ENCODE measurements at places on chromosomes 5 and 9. TPM values are rescaled to one million over a fixed set of nuclear protein-coding genes. Genes with fewer than 3 reads are reported as not detected.

- no peak overlapping the region for H3K27ac ChIP-seq
- H3K4me1 ChIP-seq = peaks cover 10% of the 10 kb centered on the region
- no peak for DNase-seq
- no peak overlapping the region for H3K4me3 ChIP-seq
- H3K27me3 ChIP-seq = no peaks in the 10 kb centered on the region
- peaks cover 44% of the 10 kb centered on the region for H3K36me3 ChIP-seq
These were observed 30.9 kb downstream of the CLTA start for GRCh38 chr9:36221667-36222066.

GRCh38 chr9:32350682-32351081 lies 33.8 kb upstream of the ACO1 start:
- peaks cover 36% of the 10 kb centered on the region for H3K27me3 ChIP-seq
- no peaks in the 10 kb centered on the region for H3K36me3 ChIP-seq
- no peaks in the 10 kb centered on the region for H3K4me1 ChIP-seq

DNA sequence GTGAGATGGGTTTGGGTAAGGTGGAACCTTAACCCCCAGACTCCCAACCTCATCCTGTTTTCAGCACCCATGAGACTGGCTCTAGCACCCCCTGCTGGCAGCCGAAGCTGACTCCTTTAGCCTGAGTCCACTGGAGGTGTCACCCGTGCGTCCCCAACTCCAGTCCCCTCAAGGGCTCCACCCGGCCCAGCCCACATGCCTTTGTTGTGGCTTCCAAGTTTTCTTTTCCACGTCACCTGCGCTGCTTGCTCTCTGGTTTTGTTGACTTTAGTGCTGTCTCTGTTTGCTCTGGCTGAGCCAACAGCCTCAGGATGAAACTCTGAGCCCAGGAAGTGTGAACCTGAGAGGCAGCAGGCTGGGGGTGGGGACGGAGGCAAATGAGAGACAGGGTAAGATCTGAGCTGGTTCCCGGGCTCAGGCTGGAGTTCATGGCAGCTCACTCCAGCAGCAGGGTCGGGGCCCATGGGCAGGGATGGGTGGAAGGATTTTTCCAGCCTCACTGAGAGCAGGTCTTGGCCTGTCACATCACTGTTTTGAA lies 13.2 kb upstream of the AQP7 start:
- H3K36me3 ChIP-seq = no peaks in the 10 kb centered on the region
- peaks cover 7% of the 10 kb centered on the region for H3K4me1 ChIP-seq
- DNase-seq = no peak
- H3K4me3 ChIP-seq = no peak overlapping the region

DNA sequence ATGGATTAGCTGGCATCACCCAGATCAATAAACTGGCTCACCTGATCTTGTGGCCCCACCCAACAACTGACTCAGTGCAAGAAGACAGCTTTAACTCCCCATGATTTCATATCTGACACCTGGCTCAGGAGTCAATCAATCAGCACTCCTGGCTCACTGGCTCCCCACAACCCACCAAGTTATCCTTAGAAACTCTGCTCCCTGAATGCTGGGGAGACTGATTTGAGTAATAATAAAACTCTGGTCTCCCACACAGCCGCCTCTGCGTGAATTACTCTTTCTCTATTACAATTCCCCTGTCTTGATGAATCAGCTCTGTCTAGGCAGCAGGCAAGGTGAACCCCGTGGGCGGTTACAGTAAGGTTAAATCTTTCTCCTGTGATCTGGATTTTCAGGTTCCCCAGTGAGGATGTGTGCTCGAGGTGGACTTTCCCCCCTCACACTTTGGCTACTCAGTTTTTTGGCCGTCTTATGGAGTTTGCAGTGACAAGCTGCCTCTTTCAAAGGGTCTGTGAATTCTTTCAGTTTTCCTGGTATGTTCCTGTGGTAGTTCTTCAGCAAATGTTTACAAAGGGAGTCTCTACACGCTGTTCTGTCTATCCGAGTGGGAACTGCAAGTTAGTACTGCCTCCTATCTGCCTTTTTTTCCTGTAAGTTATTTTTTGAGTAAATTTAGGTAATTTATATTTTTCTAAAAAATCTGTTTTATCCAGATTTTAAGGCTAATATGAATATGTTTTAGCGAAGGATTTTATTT lies 500.2 kb upstream of the NUDT12 start:
- H3K27ac ChIP-seq = no peak overlapping the region
- no peaks in the 10 kb centered on the region for H3K4me1 ChIP-seq
- H3K4me3 ChIP-seq = no peak overlapping the region
- no peaks in the 10 kb centered on the region for H3K27me3 ChIP-seq
- H3K36me3 ChIP-seq = no peaks in the 10 kb centered on the region

DNA sequence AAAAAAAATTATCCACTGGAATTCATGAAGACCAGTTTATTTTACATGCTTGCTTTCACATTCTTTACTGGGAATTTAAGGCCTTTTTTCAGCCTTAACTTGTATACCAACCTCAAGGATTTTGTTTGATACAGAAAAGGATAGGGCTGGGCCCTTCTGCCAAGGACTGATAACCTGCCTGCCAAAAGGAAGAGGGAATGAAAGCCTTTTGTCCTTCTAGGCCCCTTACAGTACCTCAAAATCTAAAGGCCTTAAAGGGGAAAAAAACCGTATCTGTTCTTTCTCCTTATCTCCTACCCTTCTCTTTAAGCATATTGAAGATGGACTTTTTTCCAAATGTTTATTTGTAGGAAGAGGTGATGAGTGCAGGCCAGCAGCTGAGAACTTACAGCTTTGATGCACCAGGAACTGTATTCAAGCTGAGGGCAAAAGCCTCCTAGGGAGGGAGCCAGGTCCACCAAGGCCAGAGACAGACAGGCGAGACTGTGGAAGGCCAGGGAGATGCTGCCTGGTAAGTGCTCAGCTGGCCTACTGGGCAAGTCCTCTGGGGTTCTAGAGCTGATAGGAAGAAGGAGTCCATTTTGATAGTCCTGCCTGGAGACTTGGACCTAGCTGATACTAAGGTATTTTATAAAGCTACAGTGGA lies 31.8 kb downstream of the FAXDC2 start:
- no peak for DNase-seq
- no peaks in the 10 kb centered on the region for H3K4me1 ChIP-seq
- H3K27ac ChIP-seq = no peak overlapping the region
- H3K27me3 ChIP-seq = no peaks in the 10 kb centered on the region
- no peak overlapping the region for H3K4me3 ChIP-seq

- H3K4me3 ChIP-seq = no peak overlapping the region
- no peaks in the 10 kb centered on the region for H3K27me3 ChIP-seq
These were observed 4.9 kb downstream of the SLC25A51 start for GRCh38 chr9:37899041-37899440.

- H3K4me3 ChIP-seq = no peak overlapping the region
- H3K27ac ChIP-seq = no peak overlapping the region
- no peaks in the 10 kb centered on the region for H3K4me1 ChIP-seq
- DNase-seq = peak; percentile 78
These were observed 1625.6 kb upstream of the ACO1 start for GRCh38 chr9:30758726-30759446.

GRCh38 chr5:172501708-172502320 lies 47.5 kb upstream of the SH3PXD2B start:
- H3K27me3 ChIP-seq = peaks cover 16% of the 10 kb centered on the region
- H3K36me3 ChIP-seq = no peaks in the 10 kb centered on the region

DNA sequence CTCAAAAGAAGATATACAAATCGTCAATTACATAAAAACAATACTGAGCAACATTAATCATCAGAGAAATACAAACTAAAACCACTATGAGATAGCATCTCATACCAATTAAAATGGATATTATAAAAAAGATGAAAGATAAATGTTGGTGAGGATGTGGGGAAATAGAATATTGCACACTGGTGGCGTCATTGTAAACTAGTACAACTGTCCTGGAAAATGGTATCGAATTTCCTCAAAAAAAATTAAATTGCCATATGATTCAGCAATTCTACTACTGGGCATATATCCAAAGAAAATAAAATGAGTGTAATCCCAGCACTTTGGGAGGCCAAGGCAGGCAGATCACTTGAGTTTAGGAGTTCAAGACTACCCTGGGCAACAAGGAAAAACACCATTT lies 326.0 kb upstream of the FTMT start:
- no peaks in the 10 kb centered on the region for H3K4me1 ChIP-seq
- H3K4me3 ChIP-seq = no peak overlapping the region
- no peaks in the 10 kb centered on the region for H3K36me3 ChIP-seq
- H3K27ac ChIP-seq = no peak overlapping the region
- DNase-seq = no peak

DNA sequence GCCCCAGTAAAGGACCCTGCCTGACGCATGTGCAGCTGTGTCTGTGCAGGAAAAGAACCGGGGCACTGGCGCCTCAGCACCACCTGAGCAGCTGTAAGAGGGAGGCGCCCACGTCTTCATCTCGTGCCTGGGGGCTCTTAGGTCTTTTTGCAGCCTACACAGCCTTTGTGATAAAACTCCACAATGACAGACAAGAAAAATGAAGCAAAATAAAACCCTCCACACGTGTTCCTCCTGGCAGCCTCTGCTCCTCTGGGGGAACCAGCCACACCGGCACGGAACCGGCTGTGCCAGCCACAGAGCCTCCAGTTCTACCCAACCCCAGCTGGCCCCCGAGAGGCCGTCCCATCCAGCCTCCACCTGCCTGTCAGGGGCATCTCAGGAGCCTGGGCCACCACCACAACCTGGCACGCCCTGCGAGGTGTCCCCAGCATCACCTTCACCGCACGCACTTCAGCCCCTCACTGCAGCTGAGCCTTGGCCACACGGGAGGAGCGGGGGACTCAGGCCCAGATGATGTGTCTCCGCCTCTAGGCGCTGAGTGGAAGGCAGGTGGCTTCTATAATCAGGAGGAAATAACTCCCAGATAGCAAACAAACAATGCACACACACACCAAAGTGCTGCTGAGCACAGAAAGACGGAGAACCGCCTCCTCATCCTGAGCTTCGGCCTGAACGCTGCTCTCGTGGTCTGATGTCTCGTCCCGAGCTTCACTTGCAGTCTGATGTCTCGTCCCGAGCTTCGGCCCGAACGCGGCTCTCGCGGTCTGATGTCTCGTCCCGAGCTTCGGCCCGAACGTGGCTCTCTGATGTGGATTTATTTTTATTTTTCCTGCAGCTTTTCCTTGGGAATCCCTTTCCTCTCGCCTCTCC lies 28.6 kb upstream of the NSMF start:
- peaks cover 1% of the 10 kb centered on the region for H3K4me1 ChIP-seq
- peaks cover 7% of the 10 kb centered on the region for H3K36me3 ChIP-seq
- H3K4me3 ChIP-seq = no peak overlapping the region
- DNase-seq = no peak

GRCh38 chr9:37061768-37062167 lies 27.7 kb upstream of the PAX5 start:
- H3K4me3 ChIP-seq = no peak overlapping the region
- no peaks in the 10 kb centered on the region for H3K4me1 ChIP-seq
- peaks cover 1% of the 10 kb centered on the region for H3K36me3 ChIP-seq
- peaks cover 56% of the 10 kb centered on the region for H3K27me3 ChIP-seq
- no peak for DNase-seq

DNA sequence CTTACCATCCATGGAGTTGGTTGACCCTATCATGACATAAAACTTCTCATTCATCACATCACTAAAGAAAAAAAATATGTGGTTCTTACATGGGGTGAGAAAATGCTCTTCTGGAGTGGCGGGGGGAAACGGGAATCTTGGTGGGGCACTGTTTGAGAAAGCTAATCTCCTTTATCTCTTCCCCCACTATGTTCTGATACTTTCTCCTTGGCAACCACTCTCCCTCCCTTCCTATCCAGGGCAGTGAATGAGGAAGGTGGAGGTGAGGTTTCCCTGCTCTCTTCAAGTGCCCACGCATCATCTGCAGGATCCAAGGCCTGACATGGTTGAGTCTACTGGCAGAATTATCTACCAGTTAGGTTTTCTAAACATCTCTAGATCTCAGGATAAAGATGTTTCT lies 220.8 kb upstream of the TBCA start:
- H3K36me3 ChIP-seq = peaks cover 11% of the 10 kb centered on the region
- no peaks in the 10 kb centered on the region for H3K27me3 ChIP-seq
- H3K4me3 ChIP-seq = no peak overlapping the region

DNA sequence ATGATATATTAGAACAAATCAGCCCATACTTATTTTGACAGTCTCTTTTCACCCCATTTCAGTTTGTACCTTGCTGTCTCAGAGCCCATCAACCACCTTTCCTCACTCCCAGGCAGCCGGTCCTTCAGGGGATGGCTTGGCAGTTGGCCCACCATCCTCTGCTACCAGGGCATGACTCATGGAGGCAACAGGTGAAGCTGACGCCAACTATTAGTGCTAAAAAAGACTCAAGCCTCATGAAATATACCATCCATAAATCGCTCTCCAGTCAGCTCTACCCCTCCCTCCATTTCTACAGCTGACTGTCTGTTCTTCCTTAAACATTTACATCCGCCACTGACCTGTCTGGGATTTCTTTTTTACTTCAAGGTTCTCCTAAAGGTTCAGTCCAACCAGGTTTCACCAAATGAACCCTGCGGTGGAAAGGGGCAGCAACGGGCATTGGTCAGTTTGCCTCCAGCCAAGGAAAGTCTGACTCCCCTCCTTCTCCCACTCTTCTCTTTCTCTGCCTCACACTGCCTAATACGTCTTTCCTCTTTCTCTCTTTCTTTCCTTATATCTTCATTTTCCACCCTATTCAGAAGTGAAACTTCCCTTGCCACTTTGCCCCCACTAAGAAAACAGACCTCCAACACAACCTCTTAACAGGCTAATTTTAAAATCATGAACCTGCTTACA lies 439.1 kb downstream of the RAB3C start:
- peak overlapping the region; percentile 49 for H3K27ac ChIP-seq
- no peaks in the 10 kb centered on the region for H3K36me3 ChIP-seq
- peaks cover 35% of the 10 kb centered on the region for H3K4me1 ChIP-seq
- no peak for DNase-seq
- H3K4me3 ChIP-seq = no peak overlapping the region

DNA sequence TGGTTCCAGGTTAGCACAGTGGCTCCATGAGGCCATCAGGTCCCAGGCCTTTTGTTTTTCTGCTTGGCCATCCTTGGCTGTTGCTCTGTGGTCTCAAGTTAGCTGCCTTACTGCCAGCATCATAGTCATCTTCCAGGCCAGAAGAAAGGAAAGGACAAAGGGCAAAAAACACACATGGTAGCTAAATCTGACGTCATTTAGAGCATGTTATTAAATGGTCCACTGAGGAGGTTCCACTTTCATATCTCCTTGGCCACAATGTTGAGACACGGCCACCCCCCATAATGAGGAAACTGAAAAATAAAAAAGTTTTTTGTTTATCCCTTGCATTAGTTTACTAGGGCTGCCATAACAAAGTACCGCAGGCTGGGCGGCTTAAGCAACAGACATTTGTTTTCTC lies 106.4 kb upstream of the NIPBL start:
- no peak for DNase-seq
- no peaks in the 10 kb centered on the region for H3K4me1 ChIP-seq
- peaks cover 24% of the 10 kb centered on the region for H3K27me3 ChIP-seq
- no peaks in the 10 kb centered on the region for H3K36me3 ChIP-seq
- H3K27ac ChIP-seq = no peak overlapping the region

GRCh38 chr5:148725675-148726074 lies 71.3 kb upstream of the HTR4 start:
- peaks cover 9% of the 10 kb centered on the region for H3K4me1 ChIP-seq
- H3K4me3 ChIP-seq = no peak overlapping the region
- no peaks in the 10 kb centered on the region for H3K36me3 ChIP-seq
- H3K27ac ChIP-seq = no peak overlapping the region

GRCh38 chr5:6723122-6723815 lies 10.0 kb downstream of the TENT4A start:
- peak overlapping the region; percentile 10 for H3K27ac ChIP-seq
- H3K4me1 ChIP-seq = peaks cover 89% of the 10 kb centered on the region
- no peak for DNase-seq
- H3K4me3 ChIP-seq = no peak overlapping the region
- H3K27me3 ChIP-seq = no peaks in the 10 kb centered on the region

The TMEFF1 gene
- total RNA-seq = 1.3 TPM

The ZDHHC11 gene
- 4.7 TPM for total RNA-seq

The ANKRD34B gene
- not detected for total RNA-seq

The THG1L gene
- 9.2 TPM for total RNA-seq

The NPDC1 gene
- total RNA-seq = 90.8 TPM

The UBAC1 gene
- 33.5 TPM for total RNA-seq

The SPATA31D4 gene
- not detected for total RNA-seq

The KIAA1958 gene
- total RNA-seq = 4.4 TPM

The INSL4 gene
- total RNA-seq = not detected

The SLC4A9 gene
- not detected for total RNA-seq

Measured in chondrocyte (in vitro differentiated cells).